Stimulated activated CD4-positive, alpha-beta T cell treated with anti-CD3 and anti-CD28 coated beads, Interleukin-1b, Interleukin-23, amount 100 ng/mL, for 48 hours (primary cell): ENCODE measurements at places on chromosomes 7 and 10.

GRCh38 chr10:8487346-8487745 is 432.9 kb downstream of the GATA3 start:
- DNase-seq: no peak

DNA sequence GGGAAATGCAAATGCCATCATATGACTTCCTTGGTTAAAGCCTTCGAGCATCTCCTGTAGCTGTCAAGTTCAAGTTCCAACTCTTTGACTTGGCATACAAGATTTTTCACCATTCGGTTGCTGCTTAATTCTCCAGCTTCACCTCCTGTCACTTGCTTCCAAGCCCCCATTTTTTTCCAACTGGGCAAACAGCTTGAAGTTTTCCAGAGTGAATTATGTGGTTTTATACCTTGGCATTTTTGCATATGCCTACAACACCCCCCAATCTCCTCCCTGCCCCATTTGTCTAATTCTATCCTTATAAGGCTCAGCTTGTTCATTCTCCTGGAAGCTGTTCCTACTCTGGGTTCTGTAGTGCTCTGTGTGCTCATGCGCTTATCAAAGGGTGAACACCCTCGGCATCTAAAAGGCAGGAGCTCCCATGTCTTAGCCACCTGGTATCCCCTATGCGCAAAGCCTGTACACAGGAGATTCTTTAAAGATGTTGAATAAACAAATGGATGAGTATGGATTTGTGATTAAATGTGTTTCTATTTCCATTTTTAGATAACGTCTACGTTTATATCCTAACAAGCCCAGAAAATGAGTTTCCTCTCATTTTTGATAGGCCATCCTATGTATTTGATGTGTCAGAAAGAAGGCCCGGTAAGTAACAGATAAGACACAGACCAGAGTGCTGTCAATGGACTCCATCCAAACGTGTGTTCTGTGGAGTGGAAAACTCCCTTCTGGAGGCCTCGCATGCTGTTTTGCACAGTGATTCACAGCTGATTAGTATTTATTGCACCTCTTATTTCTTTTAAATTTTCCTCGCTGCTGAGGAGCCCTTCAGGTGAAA is 52.5 kb downstream of the CDHR3 start:
- DNase-seq: no peak

GRCh38 chr7:143250822-143251221 is 12.4 kb upstream of the GSTK1 start:
- no peak for DNase-seq

GRCh38 chr10:50367732-50368131 is 116.4 kb upstream of the ASAH2 start:
- no peak for DNase-seq
